ENCODE measurements at places on chromosomes 2 and 18. TPM values are rescaled to one million over a fixed set of nuclear protein-coding genes. Genes with fewer than 3 reads are reported as not detected.

DNA sequence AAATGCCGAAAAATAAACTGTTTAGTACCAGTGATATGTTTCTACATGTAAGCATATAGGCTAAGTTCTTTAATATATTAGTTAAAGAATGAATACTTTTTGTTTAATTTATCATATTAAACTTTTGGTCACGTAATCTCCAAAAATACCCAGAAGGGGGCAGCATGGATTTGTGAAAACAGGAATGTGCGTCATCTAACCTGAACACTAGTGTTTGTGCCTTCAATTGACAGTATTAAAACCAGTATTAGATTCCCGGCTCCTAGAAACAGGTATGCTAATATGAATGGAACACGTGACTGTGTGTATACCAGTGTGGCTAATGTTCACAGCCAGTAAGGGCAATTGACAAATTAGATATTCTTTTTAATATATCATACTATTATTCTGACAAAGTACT is 51.8 kb downstream of the WDR7 start:
- H3K4me1 ChIP-seq = no peaks in the 10 kb centered on the region
- H3K36me3 ChIP-seq = peaks cover 7% of the 10 kb centered on the region
- DNase-seq = peak; percentile 29
- no peak overlapping the region for H3K27ac ChIP-seq
- no peak overlapping the region for H3K4me3 ChIP-seq

GRCh38 chr2:156132941-156133340 is 199.6 kb downstream of the NR4A2 start:
- no peak overlapping the region for H3K4me3 ChIP-seq
- no peak overlapping the region for H3K27ac ChIP-seq
- H3K36me3 ChIP-seq = no peaks in the 10 kb centered on the region
- H3K27me3 ChIP-seq = peaks cover 3% of the 10 kb centered on the region
- DNase-seq = no peak

DNA sequence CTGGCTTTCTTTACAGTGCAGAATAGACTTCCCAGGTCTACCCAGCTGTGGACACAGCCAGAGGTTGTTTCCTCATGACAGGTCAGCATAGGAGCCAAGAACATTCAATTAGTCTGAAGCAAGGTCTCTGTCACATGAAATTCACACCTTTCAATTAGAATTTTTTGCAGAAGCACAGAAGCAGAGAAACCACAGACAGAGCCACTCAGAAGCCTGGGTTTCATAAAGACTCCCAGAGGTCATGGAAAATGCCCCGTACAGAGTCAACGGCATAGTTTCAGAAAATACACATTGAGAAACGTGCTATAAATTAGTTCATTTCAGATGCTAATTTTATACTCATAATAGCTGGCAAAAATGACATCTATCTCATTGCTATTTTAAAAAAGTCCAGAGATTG is 87.0 kb upstream of the TMEM200C start:
- no peak for DNase-seq
- H3K4me3 ChIP-seq = no peak overlapping the region
- no peaks in the 10 kb centered on the region for H3K36me3 ChIP-seq
- no peaks in the 10 kb centered on the region for H3K4me1 ChIP-seq

- no peaks in the 10 kb centered on the region for H3K4me1 ChIP-seq
- H3K27me3 ChIP-seq = no peaks in the 10 kb centered on the region
- no peak overlapping the region for H3K27ac ChIP-seq
- no peak overlapping the region for H3K4me3 ChIP-seq
These were observed 58.6 kb downstream of the SP110 start for GRCh38 chr2:230161184-230161583.

GRCh38 chr2:101433465-101433864 is 41.4 kb downstream of the RFX8 start:
- no peak overlapping the region for H3K4me3 ChIP-seq
- no peaks in the 10 kb centered on the region for H3K36me3 ChIP-seq
- H3K27ac ChIP-seq = no peak overlapping the region
- no peaks in the 10 kb centered on the region for H3K4me1 ChIP-seq
- no peaks in the 10 kb centered on the region for H3K27me3 ChIP-seq
- DNase-seq = no peak

- H3K4me1 ChIP-seq = peaks cover 53% of the 10 kb centered on the region
- no peak overlapping the region for H3K4me3 ChIP-seq
- H3K36me3 ChIP-seq = no peaks in the 10 kb centered on the region
- H3K27ac ChIP-seq = peak overlapping the region; percentile 14
These were observed 195.7 kb downstream of the ARL4C start for GRCh38 chr2:234300932-234301823.

DNA sequence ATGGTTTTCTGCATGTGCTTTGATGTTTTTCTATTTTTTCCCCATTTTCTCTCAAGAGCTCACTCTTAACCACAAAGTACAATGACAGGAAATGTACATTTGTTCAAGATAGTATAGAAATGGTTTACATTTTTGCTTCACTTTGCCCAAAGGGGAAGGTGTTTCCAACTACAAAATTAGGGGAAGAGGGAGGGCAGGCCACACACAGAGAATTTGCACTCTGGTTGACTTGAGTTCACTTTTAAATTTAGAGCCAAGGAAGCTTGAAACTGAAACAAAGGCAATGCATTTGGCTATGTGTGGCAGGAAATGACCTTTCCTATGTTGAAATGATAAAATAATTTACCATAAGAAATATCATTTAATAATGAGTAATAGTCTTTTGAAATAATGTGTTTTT is 19.1 kb upstream of the VIT start:
- H3K36me3 ChIP-seq = no peaks in the 10 kb centered on the region
- no peak overlapping the region for H3K4me3 ChIP-seq
- DNase-seq = no peak
- H3K27ac ChIP-seq = no peak overlapping the region
- peaks cover 10% of the 10 kb centered on the region for H3K27me3 ChIP-seq
- H3K4me1 ChIP-seq = peaks cover 14% of the 10 kb centered on the region

- H3K4me1 ChIP-seq = peaks cover 96% of the 10 kb centered on the region
- no peak overlapping the region for H3K4me3 ChIP-seq
- no peaks in the 10 kb centered on the region for H3K36me3 ChIP-seq
- H3K27me3 ChIP-seq = no peaks in the 10 kb centered on the region
- H3K27ac ChIP-seq = peak overlapping the region; percentile 81
These were observed 93.1 kb downstream of the ZFP36L2 start for GRCh38 chr2:43133336-43133707.

DNA sequence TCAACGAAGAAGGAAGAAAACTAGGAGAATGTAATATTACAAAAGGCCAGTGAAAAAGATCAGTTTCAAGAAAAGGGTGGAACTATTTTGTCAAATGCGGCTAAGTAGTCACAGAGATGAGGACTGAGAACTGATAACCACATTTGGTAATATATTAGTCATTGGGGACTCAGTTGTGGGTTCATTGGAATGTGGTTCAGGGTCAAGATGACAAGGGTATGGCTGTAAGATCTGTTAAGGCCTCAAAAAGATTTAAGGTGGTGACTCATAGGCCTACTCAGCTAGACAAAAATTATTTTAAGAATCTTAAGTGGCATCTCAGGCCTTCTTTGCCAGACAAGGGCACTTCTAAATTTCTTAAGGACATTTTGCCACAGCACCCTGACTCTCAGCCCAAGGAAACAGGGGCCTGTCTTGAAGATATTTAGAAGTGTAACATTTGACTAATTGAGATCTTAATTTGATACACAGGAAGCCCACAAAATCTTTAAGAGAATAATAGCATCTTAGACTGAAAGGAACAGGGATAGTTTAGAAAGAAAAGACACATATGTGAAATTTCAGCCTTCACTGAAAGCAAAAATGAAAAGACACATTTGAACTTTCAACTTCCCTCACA is 81.3 kb downstream of the STRADB start:
- no peak overlapping the region for H3K27ac ChIP-seq
- no peak overlapping the region for H3K4me3 ChIP-seq
- peaks cover 7% of the 10 kb centered on the region for H3K4me1 ChIP-seq
- peaks cover 2% of the 10 kb centered on the region for H3K36me3 ChIP-seq
- H3K27me3 ChIP-seq = no peaks in the 10 kb centered on the region

- no peaks in the 10 kb centered on the region for H3K27me3 ChIP-seq
- H3K27ac ChIP-seq = no peak overlapping the region
- DNase-seq = no peak
- H3K4me3 ChIP-seq = no peak overlapping the region
These were observed 181.9 kb downstream of the MEMO1 start for GRCh38 chr2:31828891-31829290.

DNA sequence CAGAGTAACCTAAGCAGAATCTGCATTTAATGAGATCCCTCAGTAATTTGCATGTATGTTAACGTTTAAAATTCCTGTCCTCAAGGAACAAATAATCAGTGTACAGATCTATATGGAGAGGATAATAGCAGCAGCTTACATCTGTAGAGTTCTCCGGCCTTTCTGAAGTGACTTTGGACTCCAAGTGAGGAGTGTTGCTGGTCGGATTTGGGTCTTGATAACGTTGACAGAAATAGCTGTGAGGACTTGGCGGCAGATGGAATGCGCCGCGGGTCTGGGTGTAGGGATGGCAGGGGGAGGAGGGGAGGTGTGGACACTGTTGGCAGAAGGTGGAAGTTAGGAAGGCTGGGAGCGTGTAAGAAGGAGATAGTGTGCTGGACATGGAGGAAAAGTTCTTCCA is 170.9 kb upstream of the GATA6 start:
- peaks cover 2% of the 10 kb centered on the region for H3K4me1 ChIP-seq
- H3K27me3 ChIP-seq = no peaks in the 10 kb centered on the region
- no peak for DNase-seq
- H3K4me3 ChIP-seq = no peak overlapping the region

DNA sequence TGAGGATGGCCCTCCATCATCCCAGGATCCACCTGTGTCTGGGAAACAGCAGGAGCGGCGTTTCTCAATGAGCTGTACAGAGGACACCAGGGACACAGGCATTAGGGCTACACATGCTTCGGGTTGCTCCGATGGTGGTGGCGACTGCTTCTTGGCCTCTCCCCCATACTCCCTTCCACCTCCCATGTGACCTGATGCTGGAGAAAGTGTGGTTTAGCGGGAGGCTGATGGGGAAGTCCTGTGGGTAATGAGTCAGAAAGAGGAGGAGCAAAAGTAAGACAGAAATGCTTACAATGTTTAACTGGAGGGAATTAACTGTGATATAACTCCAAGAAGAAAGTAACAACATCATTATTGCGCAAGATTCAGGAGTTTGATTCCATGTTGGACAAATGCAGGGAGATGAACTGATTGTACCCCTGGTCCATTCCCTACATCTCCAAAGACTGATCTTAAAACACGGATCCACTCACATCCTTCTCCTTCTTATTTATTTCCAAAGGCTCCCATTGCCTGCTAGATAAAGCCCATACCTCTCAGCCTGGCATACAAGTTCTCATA is 186.6 kb downstream of the NRP2 start:
- H3K27me3 ChIP-seq = peaks cover 42% of the 10 kb centered on the region
- peaks cover 18% of the 10 kb centered on the region for H3K4me1 ChIP-seq

GRCh38 chr2:177585234-177585863 is 192.8 kb downstream of the AGPS start:
- no peaks in the 10 kb centered on the region for H3K4me1 ChIP-seq
- no peaks in the 10 kb centered on the region for H3K27me3 ChIP-seq
- no peaks in the 10 kb centered on the region for H3K36me3 ChIP-seq
- no peak overlapping the region for H3K4me3 ChIP-seq

DNA sequence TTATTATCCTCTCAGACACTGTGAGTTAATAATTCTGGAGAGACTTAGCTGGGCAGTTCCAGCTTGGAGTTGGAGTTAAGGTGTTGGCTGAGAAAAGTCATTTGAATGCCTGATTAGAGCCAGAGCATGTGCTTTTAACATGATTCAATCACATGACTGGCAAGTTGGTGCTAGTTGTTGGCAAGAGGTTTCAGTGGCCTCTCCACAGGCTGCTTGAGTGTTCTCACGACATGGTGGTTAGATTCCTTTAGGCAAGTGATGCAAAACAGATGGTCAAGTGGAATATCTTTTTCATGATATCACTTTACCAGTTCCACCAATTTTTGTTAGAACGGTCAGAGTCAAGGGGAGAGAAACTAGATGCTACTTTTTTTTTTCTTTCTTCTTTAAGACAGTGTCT is 262.7 kb upstream of the FN1 start:
- H3K27ac ChIP-seq = no peak overlapping the region
- no peak overlapping the region for H3K4me3 ChIP-seq
- no peaks in the 10 kb centered on the region for H3K36me3 ChIP-seq
- DNase-seq = no peak
- H3K27me3 ChIP-seq = no peaks in the 10 kb centered on the region

DNA sequence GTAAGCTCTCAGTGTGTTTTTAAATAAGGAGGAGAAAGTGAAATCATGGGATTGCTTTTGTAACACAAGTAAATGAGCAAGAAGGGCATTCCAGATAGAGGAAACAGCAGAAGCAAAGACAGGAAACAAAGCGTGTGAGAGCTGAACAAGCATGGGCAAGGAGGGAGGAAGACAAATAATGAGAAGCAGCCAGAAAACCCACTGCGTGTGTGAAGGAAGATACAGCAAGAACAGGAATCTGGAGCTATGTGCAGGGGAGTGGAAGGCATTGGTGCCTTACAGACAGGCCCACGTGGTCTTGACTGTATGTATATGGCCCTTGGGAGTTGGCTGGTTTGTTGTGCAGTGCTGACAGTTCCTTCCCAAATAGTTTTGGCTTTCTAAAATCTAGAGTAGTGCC is 88.6 kb downstream of the AAK1 start:
- H3K4me1 ChIP-seq = peaks cover 61% of the 10 kb centered on the region
- H3K36me3 ChIP-seq = peaks cover 13% of the 10 kb centered on the region
- DNase-seq = peak; percentile 38
- no peaks in the 10 kb centered on the region for H3K27me3 ChIP-seq

DNA sequence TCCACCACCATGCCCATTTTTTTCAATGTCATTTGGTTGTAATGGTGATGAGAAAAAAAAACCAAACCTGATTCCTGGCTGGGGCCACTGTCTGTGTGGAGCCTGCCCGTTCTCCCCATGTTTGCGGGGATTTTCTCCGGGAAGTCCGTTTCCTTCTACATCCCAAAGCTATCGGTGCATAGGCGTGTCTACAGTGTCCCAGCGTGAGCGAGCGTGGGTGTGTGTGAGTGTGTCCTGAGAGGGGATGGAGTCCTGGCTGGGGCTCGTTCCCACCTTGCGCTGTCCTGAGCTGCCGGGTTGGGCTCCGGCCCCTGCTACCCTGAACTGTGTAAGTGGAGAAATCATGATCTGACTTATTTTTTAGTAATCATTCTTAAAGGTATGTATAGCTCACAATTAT is 7.3 kb upstream of the ZAP70 start:
- peaks cover 9% of the 10 kb centered on the region for H3K4me1 ChIP-seq
- H3K36me3 ChIP-seq = no peaks in the 10 kb centered on the region
- no peak overlapping the region for H3K27ac ChIP-seq
- no peak for DNase-seq
- no peak overlapping the region for H3K4me3 ChIP-seq

- no peaks in the 10 kb centered on the region for H3K4me1 ChIP-seq
- H3K36me3 ChIP-seq = no peaks in the 10 kb centered on the region
- peaks cover 2% of the 10 kb centered on the region for H3K27me3 ChIP-seq
- no peak for DNase-seq
- H3K27ac ChIP-seq = no peak overlapping the region
- H3K4me3 ChIP-seq = no peak overlapping the region
These were observed 18.0 kb upstream of the YWHAQ start for GRCh38 chr2:9648821-9649220.

Gene DSC3
- total RNA-seq = not detected

Gene CCDC85A
- total RNA-seq = not detected

Gene GATA6
- not detected for total RNA-seq

Gene LIPT1
- 8.1 TPM for total RNA-seq

Gene CXCR1
- not detected for total RNA-seq

Gene CYS1
- total RNA-seq = not detected

Gene LOXHD1
- 0.05 TPM for total RNA-seq

Gene OTOF
- 0.45 TPM for total RNA-seq

Measured in activated naive CD4-positive, alpha-beta T cell treated with anti-CD3 and anti-CD28 coated beads for 36 hours (primary cell).